Stimulated activated CD4-positive, alpha-beta T cell treated with anti-CD3 and anti-CD28 coated beads, Interleukin-2, amount 100 ng/mL, for 48 hours (primary cell): ENCODE measurements at places on chromosomes 12 and 14.

- DNase-seq: no peak
Measured at GRCh38 chr14:20413744-20414082, 412 bp upstream of the TEP1 start.

DNA sequence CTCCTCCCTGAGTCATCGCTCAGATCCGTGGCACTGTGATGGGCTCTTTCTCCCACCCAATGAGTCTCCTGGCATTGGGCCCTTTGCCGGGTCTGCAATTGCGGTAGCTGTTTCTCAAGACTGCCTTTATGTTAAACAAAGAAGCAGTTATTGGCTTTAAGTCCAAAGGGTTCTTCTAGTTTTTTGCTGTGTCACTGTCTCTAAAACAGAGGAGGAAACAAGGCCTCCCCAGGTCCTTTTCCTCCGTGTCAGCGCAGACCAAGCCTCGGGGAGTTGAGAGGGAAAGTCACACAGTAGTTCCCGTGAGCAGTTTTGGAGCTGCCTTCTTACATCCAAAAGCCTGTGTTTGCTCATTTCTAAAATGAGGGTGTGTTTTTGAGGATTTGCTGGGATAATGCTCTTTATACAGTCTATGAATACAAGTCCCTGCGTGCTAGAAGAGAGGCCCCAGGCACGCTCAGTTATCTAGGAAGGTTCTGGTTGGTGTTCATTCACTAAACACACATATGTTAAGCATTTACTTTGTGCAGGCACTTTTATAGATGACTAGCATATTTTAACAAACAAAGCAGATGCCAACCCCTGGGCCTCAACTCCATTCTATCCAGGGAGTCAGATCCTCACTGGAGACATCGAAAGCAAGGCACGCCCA lies 126.0 kb upstream of the PZP start:
- DNase-seq: no peak

DNA sequence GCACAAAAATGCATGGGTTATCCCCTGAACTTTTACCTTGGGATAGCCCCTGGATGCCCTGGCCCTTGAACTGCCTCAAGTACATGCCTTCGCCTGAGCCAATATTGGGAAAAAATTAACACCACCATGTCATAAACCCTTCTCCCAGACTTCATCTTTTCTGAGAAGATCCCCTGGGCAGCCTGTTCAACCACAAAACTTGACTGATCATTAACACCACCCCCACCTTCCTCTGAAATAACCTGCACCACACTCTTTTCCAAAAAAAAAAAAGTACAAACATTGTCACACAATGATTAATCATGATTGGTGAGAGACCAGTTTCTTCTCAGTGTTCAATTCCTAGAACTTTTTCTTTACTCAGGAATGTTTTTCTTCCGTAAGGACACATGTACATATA lies 217.9 kb downstream of the PAX9 start:
- no peak for DNase-seq

GRCh38 chr12:42056130-42056529 lies 88.5 kb downstream of the GXYLT1 start:
- no peak for DNase-seq
